IgD-negative memory B cell (primary cell): ENCODE measurements at places on chromosomes 3 and 15. TPM values are rescaled to one million over a fixed set of nuclear protein-coding genes. Genes with fewer than 3 reads are reported as not detected.

The GOLGA8N gene
- 0.38 TPM for polyA plus RNA-seq

The SETMAR gene
- polyA plus RNA-seq = 8.8 TPM

The ZNF385D gene
- polyA plus RNA-seq = 0.24 TPM

The CAMK2N2 gene
- polyA plus RNA-seq = not detected

The SLITRK3 gene
- not detected for polyA plus RNA-seq

The COMMD4 gene
- polyA plus RNA-seq = 36.2 TPM

The HIGD2B gene
- polyA plus RNA-seq = not detected

The NPAP1 gene
- not detected for polyA plus RNA-seq

The THUMPD3 gene
- 17.9 TPM for polyA plus RNA-seq

The FSIP1 gene
- polyA plus RNA-seq = 0.61 TPM

The SYNPR gene
- not detected for polyA plus RNA-seq

The CDC25A gene
- not detected for polyA plus RNA-seq

The AQP9 gene
- not detected for polyA plus RNA-seq

The RLBP1 gene
- polyA plus RNA-seq = not detected

The COL8A1 gene
- not detected for polyA plus RNA-seq

The SLC9C1 gene
- polyA plus RNA-seq = not detected

The CAND2 gene
- polyA plus RNA-seq = 0.35 TPM

The TJP1 gene
- polyA plus RNA-seq = not detected
